Activated CD8-positive, alpha-beta memory T cell treated with anti-CD3 and anti-CD28 coated beads for 24 hours (primary cell): ENCODE measurements at places on chromosomes 12 and 14.

GRCh38 chr12:65529771-65530435, 251.4 kb downstream of the MSRB3 start:
- DNase-seq = no peak

GRCh38 chr12:25903603-25904245, 54.8 kb upstream of the RASSF8 start:
- no peak for DNase-seq

- DNase-seq = no peak
Measured at GRCh38 chr12:20628226-20628787, 66.8 kb upstream of the SLCO1C1 start.

DNA sequence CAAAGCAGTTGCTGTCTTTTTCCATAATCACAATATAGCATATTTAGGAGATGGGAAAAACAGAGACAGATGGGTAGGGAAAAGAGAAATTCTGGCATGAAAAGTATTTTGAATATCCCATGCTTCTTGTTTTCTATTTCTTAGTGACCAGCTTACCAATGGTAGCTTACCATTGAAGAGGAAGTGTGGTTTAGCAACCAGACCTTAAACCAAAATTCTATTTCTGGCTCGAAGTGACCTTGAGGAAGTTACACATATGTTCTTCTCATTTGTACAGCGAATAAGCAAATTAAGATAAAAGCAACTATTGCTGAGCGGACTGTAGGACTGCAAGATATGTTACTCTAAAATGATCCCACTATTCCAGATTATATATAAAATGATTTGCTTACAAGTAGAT, 82.9 kb downstream of the FGD4 start:
- no peak for DNase-seq

DNA sequence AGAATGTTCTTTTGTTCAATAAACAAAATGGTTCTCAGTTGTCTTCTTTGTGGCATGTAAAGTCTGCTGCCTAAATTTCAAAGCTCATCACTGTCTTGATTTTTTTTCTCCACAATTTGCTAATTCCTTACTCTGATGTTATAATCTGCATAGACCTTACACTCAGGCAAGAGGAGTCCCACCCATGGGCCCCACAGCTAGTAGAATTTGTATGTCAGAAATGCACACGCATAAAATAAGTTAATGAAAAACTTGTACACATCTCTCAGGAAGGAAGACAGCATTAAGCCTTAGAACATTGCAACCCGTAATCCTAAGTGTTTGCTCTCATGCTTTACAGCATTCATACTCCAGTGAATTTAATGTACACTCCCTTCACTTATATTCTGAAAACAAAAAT, 280.8 kb downstream of the ATXN7L3B start:
- no peak for DNase-seq

GRCh38 chr14:56334458-56334857, 216.2 kb downstream of the PELI2 start:
- no peak for DNase-seq

GRCh38 chr12:71756054-71756690, 1.5 kb downstream of the RAB21 start:
- no peak for DNase-seq

GRCh38 chr12:85509857-85510256, 229.8 kb downstream of the ALX1 start:
- no peak for DNase-seq

DNA sequence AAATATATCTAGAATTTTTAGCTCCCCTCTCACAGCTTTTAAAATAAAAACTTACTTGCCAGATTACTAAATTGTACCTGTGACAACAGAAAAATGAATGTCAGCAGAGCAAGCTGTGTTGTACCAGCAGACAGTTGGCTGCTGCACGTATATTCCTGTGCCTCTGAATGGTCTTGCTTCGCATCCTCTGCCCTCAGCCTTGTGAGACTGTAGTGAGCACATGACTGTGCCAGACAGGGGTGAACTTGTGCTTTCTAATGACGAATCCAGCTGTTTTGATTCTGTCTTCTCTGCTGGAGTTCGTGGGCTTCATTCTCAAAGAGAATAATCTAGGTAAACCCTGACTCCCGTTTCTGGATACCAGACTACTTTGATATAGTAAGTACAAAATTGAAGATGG, 58.3 kb upstream of the FRMD6 start:
- DNase-seq = no peak

GRCh38 chr12:24551163-24551786, 397.6 kb downstream of the BCAT1 start:
- no peak for DNase-seq

- DNase-seq = no peak
Measured at GRCh38 chr14:81276073-81277069, 55.6 kb upstream of the GTF2A1 start.

DNA sequence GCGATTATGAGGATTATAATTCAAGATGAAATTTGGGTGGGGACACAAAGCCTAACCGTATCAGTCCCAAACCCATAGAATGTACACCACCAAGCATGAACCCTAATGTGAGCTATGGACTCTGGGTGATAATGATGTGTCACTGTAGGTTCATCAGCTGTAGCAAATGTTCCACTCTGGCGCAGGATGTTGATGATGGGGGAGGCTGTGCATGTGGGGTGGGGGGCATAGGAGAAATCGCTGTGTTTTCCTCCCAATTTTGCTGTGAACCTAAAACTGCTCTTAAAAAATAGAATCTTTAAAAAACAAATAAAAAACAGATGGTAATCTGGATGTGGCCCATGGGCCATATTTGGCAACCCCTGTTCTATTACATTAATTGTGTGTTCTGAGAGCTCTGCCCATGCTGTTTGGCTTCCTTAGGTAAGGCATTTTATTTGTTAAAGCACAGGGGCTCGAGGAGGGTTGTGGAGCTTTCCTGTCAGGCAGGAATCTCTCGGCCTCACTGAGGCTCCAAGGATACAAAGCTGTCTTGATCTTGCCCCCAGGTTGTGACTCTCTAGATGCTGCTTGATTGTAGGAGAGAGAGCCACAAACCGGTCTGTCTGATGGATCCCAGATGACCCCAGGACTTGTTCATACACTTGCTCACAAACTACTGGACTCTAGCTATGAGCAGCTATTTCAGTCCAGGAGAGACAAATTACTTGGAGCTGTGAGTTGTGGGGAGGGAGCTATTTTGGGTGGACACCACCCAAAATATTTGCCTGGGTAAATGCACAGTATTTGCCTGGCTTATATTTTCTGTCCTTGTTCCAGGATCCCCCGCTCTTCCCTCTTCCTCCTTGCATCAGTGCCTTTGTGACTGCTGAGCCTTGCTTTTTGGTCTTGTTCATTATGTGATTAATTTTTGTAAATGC, 340.2 kb downstream of the MED13L start:
- peak; percentile 13 for DNase-seq

DNA sequence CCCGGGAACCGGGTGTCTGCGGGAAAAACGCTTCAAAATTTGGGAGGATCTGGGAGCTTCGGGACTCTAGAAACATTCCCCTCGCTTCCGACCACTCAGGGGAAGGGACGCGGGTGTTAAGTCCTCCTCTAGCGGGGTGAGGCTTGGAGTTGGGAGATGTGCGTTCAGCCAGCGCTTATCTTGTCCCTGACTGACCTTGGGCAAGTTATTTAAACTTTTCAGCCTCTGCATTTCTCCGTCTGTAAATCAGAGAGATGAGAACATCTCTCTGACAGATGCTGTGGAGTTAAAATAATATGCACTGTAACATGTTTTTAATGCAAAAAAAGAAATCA, 76.9 kb upstream of the ANO4 start:
- no peak for DNase-seq

DNA sequence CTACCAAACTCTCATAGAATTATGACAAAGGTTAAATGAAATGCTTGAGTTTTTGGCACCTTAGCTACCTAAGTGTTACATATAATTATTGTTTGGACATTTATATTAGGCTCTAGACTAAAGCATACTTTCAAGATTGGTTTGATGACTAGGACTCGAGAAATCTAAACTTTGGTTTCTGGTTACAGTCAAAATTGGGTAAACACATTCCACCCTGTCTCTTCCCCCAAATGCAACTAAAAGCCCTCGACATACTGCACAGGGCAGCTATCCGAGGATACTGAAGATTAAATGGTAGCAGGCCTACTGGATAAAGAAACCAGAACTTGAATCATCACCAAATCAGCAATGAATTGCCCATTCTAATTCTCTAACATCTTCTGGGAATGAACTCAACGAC, 369.1 kb downstream of the PRKD1 start:
- DNase-seq = no peak

- DNase-seq = no peak
Measured at GRCh38 chr12:49971141-49971540, 1.6 kb upstream of the AQP6 start.

DNA sequence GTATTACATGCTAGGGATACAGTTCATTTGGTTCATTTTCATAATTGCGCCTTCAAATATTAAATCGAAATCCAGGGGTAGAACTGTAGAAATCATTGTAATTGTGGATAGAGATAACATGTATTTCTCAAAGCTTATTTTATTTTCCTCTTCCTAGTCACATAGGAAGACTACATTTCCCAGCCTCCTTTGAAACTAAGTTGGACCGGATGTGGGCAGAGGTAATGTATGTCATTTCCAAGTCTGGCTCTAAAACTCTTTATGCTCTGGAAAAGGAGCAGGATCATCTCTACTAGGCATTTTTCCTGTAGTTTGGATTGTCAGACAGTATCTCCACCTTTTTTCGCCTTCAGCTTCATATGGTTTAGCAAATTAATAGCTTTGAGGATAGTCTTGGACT, 70.1 kb upstream of the CRY1 start:
- DNase-seq = no peak

- DNase-seq = no peak
Measured at GRCh38 chr12:69553628-69554248, 31.5 kb upstream of the CCT2 start.

- no peak for DNase-seq
Measured at GRCh38 chr12:31230004-31230403, 95.9 kb downstream of the SINHCAF start.

DNA sequence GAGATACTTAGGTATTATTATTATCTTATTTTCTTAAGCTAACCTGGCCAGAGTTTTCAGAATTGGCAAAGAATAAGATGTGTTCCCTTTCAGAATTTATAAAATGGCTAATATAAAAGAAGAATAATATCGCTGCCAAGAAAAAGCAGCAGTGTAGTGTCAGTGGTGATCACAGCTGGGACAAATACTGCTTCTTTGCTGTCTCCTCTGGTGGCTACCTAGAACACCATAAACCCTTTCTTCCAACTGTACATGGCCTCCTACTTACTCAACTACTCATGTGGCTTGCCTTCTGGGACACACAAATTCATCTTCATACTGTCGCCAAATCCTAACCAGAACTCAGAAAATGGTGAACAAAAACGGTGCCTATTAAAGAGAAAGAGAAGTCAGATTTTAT, 72.7 kb downstream of the MED13L start:
- DNase-seq = no peak

DNA sequence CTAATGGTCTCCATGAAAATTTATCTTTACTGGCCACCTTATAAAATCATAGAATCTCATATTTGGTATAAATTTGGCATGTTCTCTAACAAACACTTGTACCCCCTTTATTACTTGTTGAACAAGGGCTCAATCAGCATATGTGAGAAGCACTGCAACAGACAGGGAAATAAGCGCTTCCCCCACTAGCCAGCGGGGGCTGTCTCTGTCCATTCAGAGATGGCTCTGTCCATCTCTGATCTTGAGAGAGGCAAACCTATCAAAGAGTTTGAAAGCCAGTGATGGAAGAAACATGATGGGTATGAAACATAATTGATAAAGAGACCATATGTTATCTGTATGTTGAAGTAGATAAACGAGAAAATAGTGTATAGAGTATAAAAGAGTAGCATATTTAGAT, 326.8 kb downstream of the PDZRN4 start:
- no peak for DNase-seq

DNA sequence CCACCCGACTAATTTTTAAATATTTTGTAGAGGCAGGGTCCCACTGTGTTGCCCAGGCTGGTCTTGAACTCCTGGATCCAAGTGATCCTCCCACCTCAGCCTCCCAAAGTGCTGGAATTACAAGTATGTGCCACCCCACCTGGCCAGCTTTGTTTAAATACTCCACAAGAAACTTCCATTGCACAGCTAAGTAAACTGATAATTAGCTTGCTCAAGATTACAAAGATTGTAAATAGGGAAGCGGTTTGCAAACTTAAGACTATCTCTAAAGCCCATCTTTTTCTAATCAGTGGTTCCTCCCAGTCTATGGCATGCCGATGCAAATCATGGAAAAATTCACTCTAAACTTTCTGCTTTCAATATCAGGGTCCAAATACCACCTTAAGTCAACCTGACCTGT, 9.7 kb downstream of the SLC7A8 start:
- DNase-seq = no peak

DNA sequence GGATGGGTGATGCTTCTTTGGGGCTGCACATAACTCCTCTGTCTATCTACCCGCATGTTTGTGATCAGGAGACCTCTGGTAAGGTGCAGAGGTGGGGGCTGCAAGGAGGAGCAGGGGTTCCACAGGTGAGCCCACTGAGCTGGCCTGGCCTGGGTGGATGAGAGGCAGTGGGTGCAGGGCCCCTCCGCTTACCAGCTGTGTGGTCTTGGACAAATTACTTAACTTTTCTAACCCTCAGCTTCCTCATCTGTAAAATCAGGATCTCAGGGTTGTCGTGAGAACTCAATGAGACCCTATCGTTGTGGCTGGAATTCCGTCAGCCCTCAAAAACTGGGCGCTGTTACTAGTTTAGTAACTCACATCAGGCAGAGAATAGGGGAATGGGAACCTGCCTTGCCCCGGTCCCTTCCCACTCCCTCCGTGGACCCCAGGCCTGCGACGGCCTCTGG, 7.5 kb downstream of the PTPN6 start:
- DNase-seq = peak; percentile 74

- peak; percentile 95 for DNase-seq
Measured at GRCh38 chr12:57213058-57213715, 3.4 kb upstream of the NXPH4 start.

DNA sequence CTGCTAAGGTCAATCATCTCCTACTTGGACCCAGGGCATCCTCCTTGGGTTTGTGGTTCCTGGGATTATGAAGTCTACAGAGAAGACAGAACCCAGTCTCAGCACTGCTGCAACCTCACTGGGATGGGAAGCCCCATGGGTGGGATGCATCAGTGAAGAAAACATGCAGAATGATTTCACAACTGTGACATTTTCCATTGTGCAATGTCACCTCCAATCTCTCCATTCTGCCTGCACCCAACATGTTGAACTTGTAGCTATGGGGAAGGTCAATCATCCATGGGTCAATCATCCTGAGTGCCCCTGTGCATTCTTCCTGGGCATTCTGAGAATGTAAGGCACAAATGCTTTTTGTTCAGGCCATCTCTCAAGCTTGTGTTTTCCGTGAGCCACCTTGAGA, 1004.4 kb upstream of the TMEM132C start:
- DNase-seq = no peak
